ENCODE measurements at places on chromosomes 2 and 18.

- no peak for DNase-seq
These were observed 331.0 kb downstream of the METTL4 start for GRCh38 chr18:2240311-2240705.

DNA sequence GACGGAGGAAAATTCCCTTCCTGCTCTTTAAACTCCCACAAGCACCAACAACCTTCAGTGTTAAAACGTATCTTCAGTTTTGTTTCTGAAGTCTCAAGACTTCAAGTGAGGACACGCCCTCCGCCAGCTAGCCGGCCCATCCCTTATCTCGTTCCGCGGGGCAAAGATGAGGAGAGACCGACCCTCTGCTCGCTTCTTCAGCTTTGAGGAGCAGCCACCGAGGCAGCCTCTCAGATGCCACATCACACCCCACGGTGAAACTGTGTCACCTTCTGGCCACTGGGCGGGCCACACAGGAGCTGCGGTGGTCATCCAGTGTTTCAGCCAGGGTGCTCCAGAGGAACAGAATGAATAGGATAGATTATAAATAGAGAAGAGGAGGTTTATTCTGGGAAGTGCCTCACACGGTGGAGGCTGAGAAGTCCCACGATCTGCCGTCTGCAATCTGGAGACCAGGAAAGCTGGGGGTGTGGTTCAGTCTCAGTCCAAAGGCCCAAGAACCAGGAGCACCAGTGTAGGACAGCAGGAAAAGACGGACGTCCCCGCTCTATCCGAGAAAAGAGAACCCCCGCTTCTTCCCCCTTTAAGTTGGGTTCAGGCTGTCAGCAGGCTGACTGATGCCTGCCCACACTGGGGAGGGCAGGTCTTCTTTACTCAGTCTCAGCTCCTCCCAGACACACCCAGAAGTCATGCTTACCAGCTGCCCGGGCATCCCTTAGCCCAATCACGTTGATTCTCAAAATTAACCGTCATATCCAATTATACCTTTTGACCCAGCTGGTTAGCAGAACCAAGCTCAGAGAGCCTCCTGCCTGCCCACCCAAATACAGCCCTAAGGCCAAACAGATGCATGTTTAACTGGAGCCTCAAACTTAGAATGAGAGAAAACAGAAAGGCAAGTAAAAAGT, 399.7 kb upstream of the ID2 start:
- DNase-seq = no peak

GRCh38 chr18:75261430-75262223, 51.0 kb downstream of the TSHZ1 start:
- DNase-seq = no peak

- DNase-seq = no peak
These were observed 98.7 kb downstream of the CLIP4 start for GRCh38 chr2:29213888-29214291.

- DNase-seq = no peak
These were observed 251.7 kb upstream of the HNRNPA3 start for GRCh38 chr2:176960736-176961520.

- DNase-seq = no peak
These were observed 62.1 kb upstream of the SMIM21 start for GRCh38 chr18:75489493-75490190.
